OCI-M1 (cell line): ENCODE measurements at places on chromosomes 11 and 22.

GRCh38 chr22:31651664-31652063 lies 10.4 kb downstream of the PISD start:
- no peak for DNase-seq

DNA sequence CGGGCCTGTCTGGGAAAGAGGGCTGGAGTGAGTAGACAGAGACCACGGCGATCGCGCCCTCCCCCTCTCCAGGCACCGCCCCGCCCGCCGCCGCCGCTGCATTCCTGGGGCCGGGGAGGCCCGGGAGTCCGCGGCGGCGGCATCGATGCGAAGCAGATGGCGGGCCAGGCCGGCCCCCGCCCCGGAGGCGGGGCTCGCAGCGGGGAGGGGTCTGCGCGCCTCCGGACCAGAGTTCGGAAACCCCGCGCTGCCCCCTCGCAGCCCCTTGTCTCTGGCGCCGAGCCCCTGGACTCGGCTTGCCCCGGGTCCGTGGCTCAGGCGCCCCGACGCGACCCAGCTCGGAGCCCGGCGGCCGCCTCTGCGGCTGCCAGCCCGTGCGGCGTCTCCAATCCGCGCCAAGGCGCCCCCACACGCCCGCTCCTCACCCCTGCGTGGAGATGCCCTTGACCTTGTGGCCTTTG lies 1.3 kb downstream of the SCARF2 start:
- DNase-seq: no peak

- DNase-seq: peak; percentile 10
These were observed 69.7 kb upstream of the RASD2 start for GRCh38 chr22:35470903-35471321.

GRCh38 chr11:7364660-7365059 lies 113.0 kb downstream of the SYT9 start:
- DNase-seq: no peak

GRCh38 chr22:35116817-35117216 lies 50.9 kb downstream of the ISX start:
- DNase-seq: no peak

DNA sequence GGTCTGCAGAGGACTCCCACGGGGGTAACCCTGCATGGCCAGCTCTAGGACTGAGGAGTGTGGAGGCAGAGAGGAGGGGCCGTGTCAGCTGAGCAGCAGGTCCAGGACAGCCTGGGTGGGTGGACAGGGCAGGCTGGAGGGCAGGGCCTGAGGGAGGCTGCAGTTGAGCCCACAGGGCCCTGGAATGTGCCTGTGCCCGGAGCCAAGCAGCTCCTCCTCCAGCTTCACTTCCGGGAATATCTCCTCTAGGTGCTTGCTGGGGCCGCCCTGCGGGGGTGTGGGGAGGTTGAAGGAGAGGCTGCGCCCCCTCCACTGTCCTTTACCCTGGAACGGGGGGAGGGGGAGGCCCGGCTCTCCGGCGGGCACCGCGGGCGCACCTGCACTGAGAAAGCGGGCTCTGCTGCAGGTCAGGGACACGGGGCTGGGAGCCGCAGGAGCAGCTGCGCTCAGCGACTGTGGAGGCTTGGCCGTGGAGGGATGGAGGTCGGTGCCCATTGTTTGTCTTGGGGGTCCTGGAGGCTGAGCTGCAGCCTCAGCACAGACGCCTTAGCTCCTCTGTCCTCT lies 1293.2 kb downstream of the BRD1 start:
- no peak for DNase-seq

DNA sequence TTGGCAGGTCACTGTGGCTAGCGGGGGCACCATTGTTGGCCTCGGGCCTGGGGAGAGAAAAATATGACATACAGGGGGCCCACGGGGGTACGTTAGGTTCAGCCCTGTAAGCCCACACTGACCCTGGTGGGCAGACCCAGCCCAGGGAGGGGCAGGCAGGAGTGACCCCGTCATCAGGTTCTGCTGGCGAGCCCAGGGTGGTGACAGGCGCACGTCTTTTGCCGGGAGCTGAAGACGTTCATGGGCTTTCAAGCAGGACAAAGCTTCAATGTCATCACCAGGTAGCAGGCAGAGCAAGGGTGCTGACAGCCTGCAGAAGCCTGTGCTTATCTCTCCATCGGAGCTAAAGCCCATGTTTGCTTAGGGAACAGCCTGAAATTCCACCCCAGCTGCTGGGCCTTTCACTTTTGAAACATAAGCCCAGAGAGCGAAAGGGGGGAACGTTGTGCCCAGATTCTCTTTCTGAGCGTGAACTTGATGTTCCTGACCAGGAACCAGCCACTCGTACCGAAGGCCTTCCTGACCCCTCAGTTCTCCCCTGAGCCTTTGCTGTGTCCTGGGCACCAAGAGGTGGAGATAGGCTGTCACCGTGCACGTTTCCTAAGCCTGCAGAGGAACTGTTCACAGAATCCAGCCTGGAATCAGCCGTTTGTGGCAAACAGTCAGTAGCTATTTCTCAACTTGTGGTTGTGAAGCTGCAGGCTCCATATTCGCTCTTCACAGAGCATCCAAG lies 74.0 kb upstream of the ATXN10 start:
- peak; percentile 4 for DNase-seq

DNA sequence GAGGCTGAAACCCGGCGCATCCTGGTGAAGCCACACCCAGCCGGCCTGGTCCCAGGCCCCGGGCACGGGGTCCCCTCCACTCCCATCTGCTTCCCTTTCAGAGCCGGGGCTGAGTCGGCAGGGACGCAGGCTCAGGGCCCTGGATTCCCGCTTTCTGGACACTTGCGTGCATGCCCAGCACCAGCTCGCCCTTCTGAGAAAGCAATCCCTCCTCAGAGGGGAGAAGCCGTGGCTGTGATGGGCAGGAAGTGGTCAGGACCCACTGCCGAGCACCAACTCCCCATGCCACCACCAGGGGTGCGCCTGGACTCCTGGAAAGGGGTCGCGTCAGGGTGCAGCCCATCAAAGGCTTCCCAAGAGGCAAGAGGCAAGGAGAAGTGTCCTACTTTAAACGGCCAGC lies 15.1 kb downstream of the CDKN1C start:
- DNase-seq: no peak

GRCh38 chr11:85750646-85751045 lies 60.3 kb downstream of the SYTL2 start:
- DNase-seq: no peak
